ENCODE measurements at places on chromosomes 3 and 15.

DNA sequence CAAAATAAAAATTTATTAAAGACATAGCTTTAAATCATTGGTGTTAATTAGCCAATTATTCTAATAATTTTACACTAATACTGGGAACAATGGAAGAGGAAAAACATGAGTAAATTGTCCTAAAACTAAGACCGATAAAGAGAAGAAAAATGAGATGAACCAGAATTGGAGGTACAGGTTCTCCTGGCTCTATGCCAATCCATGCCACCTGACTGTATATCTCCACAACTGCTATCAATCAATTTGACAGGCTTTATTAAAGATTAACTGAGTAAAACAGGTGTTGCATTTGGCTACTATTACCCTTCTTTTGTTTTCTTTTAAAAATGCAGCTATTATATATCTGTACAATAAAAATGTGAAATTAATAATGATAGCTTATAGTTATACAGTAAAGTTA, 850.0 kb downstream of the CADM2 start:
- DNase-seq: peak; percentile 79

DNA sequence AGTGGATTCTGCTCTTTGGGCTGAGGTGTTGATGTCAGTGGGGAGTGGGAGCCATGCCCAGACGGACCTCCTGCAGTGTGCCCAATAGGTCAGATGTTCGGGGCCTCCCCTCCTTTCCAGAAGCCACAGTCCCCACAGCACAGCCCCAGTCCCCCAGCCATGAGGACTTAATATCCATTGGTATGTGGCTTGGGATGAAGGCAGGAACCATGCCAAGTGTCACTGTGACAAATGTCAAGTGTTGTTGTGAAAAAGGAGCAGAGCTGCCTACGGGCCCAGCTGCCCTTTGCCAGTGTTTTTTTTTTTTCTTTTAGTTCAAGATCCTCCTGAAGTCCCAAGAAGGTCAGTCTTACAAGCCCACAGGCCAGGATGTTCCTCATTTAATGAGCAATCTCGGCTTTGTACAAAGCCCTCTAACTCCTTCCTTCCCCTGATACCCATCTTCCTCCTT, 12.2 kb downstream of the SEMA3G start:
- DNase-seq: no peak

DNA sequence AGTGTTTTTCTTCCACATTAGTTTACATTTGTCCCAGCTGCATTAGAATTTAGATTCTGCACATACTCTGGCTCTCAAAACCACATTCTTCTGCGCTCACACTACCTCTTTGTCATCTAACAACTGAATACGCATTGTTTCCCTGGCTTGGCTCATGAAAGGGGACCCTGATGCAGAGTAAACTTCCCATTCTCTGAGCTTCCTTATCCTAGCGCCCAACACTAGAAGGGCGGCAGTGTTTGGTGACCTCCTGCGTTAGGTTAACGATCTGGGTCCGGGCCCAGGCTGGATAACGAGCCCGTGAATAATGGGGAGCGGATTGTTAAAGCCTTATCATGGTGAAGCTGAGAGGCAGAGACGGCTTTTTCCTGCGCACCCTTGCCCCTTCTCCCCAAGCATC, 63.9 kb downstream of the ETV5 start:
- no peak for DNase-seq

GRCh38 chr3:23900744-23901143, 16.0 kb downstream of the NKIRAS1 start:
- DNase-seq: no peak

DNA sequence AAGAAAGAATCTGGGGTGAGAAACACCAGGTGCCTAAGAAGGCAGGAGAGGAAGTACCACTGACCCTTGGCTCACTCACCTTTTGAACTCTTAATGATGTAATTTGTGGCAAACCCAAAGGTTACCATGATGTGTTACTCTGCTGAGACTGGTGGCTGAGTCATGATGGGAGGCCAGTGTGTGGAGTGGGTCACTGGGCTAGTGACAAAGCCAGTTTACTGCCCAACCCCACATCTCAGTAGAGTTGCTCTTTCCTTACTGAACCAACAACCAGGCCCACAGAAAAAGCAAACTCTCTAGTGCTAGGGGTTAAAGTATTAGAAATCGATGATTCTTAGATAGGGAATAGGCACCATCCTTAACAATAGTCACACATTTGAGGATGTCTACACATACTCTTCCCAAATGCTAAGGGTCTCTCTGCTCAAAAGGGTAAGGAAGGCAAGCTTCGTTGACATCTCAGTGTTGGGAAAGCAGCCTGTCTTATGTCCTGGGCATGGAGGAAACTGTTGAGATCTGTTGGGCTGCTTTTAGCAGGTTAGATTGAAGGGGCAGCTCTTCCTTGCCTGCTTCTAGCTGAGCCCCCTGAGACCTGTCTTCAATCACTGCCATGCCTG, 3.1 kb downstream of the RBP2 start:
- no peak for DNase-seq

- DNase-seq: no peak
Measured at GRCh38 chr3:148233403-148233802, 464.3 kb upstream of the AGTR1 start.

GRCh38 chr3:42733501-42734262, 31.1 kb upstream of the HHATL start:
- no peak for DNase-seq

DNA sequence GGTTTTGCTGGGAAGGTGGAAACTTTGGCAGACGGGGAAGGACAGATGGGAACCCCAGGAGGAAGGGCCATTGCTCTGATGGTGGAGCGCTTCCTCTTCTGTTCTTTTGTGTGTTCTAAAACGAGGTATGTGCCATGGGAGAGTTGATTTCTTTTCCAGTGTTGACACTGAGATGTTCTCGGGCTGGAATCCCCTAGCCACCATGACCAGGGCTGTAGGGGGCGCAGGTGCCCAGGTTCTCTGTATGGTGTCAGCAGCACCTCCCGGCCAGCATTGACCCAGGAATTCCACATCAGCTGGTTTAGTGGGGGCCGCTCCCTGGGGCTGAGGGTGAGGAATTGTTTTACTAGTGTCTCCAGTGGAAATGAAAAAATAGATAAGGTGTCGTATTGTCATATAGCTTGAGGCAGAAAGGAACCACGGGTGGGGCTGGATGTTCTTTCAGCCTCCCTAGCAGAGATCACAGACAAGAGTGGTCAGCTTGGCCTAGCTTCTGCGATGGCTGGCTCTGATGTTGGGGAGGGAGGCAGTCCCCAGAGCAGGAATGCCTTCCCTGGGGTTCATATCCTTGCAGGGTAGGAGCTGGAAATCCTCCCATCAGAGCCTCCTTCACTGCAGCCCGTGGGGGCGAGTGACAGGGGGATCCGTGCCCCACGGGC, 34.2 kb upstream of the ACAD9 start:
- peak; percentile 66 for DNase-seq

- no peak for DNase-seq
Measured at GRCh38 chr3:50602595-50603191, 8.9 kb downstream of the CISH start.

DNA sequence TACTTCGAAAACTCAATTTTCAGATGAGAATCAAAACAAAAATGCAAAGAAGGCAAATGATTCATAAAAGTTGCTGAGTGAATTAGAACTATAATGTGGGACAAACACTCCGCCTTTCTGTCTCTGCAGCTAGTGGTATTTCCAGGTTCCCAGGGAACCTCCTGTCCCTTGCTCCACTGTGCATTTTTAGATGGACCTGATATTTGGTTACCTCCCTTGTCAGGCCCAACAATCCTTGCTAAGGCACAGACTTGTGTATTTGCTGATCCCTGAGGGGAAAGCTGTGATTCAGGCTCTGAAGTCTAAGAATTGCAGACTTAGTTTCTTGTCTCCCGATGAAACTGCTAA, 162.7 kb downstream of the LPP start:
- no peak for DNase-seq

DNA sequence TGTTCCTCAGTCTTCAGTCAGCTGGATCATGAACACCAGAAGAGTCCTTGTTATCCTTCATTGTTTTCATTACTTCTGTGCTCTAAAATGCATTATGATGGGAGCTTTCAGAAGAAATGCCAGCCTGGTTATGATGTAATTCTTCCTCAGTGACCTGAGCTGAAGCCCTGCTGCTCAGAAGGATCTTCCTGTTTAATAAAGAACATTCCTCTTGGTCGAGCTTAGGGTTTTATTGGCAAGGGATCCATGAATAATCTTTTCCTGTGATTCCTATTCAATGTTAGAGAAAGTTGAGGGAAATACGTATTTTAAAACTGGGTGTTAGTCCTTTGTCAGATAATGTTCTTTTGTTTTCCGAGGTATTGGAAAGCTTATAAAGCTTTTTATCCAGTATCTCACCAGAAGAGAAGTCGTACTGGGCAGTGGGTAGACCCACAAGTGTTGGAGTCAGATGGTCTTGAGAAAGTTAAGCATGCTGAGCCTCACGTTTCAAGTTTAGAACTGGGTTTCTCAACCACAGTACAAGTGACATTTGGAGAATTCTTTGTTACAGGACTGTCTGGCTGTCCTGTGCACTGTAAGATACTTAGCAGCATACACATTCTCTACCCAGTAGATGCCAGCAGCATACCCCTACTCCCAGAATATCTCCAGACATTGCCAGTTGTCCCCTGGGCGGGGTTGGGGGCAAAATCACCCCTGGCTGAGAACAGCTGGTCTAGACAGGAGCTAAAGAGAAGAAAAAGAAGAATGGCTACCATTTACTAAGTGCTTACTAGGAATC, 212.3 kb upstream of the BHLHE40 start:
- DNase-seq: no peak

- DNase-seq: no peak
Measured at GRCh38 chr15:83289160-83289559, 4.7 kb upstream of the BNC1 start.

DNA sequence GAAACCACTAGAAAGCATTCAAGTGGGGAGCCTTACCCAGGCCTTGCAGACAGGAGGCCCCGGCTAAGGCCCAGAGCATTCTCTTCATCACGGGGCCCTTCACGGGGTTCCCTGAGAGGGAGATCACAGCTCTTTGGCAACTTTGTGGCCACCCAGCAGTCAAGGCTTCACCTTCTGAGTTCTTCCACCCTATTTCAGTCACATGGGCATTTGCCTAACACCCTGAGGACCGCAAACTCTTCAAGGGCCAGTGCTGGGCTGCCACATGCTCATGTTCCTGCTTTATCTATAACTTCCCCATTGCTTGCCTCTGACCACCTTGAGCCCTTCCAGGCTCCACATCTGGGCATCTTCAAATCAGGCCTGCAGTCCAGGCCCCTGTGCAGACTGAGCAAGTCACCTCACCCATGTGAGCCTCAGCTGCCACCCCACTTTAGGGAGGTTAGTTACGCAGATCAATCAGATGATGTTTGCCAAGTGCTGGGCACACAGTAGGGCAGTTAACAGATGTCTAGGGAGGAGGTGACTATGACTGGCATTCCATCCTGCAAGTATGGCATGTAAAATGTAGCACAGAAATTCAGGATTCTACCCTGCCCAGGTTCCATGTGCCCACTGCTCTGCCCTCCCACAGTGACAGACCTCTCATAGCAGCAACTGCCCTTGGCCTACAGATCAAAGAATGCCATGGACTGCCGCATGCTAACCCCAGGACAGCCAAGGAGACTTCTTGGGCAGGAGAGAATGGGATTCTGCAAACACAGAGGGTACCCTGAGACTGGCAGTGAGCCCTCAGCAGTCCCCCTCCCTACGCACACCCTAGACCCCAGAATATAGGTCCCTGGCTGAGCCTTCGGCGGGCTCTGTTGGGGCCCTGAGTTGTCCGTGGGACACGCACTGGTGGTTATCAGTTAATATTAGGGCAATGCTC, 37.6 kb upstream of the ZNF710 start:
- no peak for DNase-seq

DNA sequence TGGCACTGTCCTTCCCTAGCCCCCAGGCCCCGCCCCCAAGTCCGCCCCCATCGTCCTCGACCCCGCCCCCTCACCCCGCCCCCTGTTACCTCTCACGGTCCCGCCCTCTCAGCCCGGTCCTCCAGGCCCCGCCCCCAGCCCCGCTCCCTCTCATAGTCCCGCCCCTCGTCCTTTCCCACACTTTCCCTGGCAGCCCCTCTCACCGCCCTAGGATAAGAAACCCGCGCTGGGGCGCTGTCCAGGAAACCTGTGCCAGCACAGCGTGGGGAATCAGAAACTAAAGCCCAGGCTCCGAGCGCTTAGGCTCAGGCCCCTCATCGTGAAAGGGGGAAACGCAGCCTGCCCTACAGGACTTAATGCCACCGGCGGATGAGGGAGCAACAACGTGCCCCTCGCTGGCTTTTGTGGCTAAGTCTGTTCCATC, 20.9 kb downstream of the TRPM1 start:
- peak; percentile 1 for DNase-seq

- no peak for DNase-seq
Measured at GRCh38 chr3:37198996-37199395, 24.6 kb upstream of the LRRFIP2 start.

DNA sequence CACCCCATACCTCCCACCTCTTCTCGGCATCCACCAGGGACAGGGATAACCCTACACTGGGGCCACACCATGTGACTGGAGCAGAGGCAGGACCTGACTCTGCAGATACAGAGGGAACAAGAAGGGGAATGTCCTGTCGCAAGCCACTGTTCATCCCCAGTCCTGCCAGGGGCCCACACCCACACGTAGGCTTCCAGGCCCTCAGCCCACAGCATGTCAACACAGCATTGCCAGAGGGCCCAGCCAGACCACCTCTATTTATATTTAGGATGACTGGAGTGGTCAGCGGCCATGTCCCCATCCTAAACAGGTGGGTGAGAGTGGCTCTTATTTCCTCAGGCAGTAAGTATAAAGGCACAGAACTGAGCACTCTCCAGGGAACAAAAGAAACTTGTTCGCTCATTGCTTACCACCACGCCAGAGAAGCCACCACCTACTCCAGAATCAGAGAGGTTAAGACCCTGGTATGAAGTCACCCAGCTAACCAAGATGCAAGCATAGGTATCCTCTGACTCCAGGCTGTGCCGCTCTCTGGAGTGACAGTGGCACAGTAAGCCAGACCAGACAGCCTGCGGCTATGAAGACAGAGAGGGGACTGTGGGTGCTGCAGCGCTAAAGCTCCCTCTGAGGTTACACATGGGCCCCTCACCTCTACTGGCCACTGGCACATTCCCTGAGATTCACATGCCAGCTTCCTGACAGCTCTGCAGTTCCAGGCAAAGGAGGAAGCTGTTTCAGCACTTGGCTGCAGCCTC, 67.9 kb downstream of the LRIG1 start:
- DNase-seq: no peak

- no peak for DNase-seq
Measured at GRCh38 chr3:172209333-172210321, 170.2 kb downstream of the FNDC3B start.

DNA sequence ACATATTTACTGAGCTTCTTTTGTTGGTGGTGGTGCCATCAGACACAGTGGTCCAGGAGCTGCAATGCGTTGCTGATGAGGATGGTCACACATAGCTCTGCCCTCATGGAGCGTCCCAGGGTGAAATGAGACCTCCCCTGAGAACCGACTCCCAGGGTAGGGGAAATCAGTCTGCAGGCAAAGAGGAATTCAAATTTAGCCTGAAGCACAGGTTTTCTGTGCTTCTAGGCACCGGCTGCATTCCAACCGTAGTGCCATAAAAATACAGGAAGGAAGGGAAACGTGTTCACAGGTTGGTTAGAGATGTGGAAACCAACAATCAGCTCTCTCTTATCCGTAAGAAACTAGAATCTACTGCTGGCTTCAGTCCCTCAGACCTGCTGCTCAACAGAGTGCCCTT, 19.2 kb downstream of the SMAD3 start:
- DNase-seq: no peak

GRCh38 chr15:80547264-80547663, 143.1 kb downstream of the ARNT2 start:
- DNase-seq: no peak

Measured in NCI-H146 (cell line).